ENCODE measurements at places on chromosomes 4 and X.
A peak's percentile ranks its signal among the peaks of the same experiment; 100 is the strongest.

- no peak for DNase-seq
Observed at GRCh38 chr4:146132445-146132844, 43.1 kb upstream of the LSM6 start.

DNA sequence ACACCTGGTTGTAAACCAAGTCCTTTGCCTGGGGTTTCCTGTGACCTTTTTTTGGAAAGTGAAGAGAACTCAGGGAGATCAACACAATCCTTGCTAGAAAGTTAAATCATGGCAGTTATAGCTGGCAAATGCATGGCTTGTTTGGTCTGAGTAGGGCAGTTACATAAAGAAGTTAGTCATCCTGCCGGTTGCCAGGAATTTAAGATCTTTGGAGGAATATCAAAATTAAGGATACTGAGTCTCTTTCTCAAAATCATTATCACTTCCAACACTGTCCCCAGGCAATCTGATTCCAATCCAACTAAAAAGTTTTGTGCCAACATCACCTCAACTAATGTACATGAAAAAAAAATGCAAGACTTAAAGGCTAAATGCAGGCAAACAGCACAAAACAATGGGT, 40.3 kb downstream of the C4orf54 start:
- DNase-seq: no peak

GRCh38 chr4:6753103-6753560, 29.4 kb upstream of the KIAA0232 start:
- no peak for DNase-seq

DNA sequence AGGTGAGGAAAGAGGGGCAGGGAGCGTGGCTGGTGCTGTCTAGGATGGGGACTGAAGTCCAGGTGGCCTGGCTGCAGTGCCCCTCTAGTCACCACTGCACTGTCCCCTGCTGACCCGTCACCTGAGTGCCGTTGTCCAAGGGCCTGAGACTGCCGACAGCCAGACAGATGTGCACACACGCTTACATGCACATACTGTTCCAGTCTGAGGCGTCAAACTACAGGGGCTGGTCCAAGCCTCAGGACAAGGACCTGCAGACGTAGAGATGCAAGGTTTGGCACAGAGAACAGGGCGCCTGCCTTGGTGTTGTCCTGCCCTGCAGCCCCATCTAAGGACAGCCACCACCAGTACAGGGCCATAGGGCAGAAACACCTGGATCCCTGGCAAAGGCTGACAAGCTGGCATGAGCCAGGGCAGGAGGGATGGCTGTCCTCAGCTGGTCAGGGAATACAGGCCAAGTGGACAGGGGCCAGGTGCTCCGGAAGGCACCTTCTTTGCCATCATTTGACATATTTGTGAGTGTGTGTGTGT, 1.7 kb downstream of the SLC2A9 start:
- DNase-seq: no peak

DNA sequence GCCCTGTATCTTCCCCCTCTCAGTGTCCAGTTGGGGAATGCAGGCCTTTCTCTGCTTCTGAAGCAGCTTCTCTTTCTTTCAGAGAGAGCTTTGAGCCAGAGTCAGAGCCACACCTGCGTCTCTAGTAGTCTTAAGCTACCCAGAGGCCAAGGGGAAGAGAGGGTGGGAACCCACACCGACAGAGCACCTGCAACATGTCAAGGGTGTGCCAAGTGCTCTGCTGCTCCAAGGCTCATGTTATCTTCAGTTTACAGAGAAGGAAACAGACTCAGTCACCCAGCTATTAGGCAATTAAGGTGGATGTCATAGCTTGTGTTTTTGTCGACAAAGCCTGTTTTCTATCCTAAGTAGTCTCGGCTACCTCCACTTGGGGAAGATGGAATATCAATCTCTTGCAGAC, 22.7 kb upstream of the RNF212 start:
- DNase-seq: no peak

GRCh38 chrX:22634751-22635150, 362.0 kb downstream of the CBLL2 start:
- no peak for DNase-seq

GRCh38 chr4:827209-828081, 1.5 kb upstream of the CPLX1 start:
- DNase-seq: no peak

GRCh38 chr4:102778720-102779119, 18.0 kb upstream of the MANBA start:
- no peak for DNase-seq

GRCh38 chr4:2642968-2643367, 106.5 kb downstream of the FAM193A start:
- DNase-seq: no peak

- no peak for DNase-seq
Observed at GRCh38 chr4:16011173-16011572, 48.2 kb upstream of the FGFBP2 start.

DNA sequence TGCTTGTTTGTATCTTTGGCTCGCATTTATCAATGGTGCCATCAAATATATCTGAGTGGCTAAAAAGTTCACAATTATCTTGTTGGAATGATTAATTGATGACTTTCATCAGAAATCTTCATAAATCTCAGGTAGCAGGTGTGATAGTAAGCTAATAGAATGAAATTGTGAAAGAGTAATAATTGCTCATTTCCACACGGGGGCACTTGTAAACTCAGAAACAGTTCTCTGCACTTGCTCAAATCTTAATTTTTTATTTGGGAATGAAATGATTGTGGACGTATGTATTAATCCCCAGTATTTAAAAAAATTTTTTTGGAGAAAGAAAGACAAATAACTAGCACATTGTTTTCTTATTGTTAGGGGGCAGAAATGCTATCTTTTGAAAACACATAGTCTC, 132.8 kb downstream of the DTHD1 start:
- no peak for DNase-seq

DNA sequence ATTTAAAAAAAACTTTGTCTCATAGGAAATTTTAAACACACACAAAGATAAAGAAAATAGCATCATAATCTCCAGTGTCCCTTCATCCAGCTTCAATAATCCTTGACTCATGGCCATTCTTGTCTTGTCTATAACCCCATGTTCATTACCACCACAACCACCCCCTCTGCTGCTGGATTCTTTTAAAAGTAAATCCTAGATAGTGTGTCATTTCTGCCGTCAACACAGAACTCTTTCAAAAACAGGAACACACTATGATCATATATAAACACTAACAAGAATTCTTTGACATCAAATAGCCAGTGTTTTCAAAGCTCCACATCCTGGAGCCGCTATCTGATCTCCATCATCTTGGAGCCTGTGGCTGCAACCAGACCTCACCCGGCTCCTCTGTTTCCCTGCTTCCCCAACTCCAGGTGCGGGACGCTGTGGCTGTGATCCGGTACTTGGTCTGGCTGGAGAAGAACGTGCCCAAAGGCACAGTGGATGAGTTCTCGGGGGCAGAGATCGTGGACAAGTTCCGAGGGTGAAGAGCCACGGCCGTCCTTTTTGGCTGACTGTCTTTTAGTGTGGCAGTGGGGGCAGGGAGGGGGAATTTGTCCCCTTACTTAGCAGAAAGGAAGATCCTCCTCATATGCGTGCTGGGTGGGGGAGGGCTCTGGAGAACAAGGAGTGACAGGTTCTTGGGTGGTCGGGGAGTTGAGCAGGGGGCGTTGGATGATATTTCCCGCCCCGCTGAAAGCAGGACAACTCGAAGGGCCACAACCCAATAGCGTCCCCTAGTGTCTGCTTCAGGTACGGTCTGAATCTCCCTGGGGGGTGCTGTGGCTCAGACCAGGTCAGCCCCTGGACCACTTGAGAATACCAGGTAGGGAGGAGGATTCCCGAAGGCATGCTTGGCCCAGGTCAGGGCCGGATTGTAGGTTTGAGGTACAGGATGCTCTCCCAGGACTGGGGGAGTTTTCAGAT, 15.6 kb downstream of the XPNPEP2 start:
- DNase-seq: no peak

- no peak for DNase-seq
Observed at GRCh38 chrX:132757066-132757623, 201.3 kb downstream of the HS6ST2 start.

DNA sequence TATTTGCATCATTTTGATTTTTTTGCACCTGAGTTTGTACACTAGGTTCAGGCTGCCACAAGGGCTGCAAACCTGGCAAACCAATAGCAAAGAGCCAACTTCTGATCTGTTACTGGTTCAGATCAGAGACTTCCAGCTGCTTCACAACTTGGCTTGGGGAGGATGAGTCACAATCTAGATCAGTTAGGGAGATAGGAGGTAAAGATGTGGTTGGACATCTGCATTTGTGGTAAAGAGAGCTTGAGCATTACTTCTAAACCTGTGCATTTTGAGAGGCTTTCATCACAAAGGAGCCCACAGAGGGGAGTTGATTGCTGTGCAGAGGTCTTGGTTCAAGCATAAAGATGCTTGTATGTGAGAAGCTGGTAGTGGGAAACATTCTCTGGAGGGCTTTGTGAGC, 34.5 kb downstream of the LINC00632 start:
- no peak for DNase-seq

- no peak for DNase-seq
Observed at GRCh38 chrX:14871767-14872166, 1.1 kb downstream of the FANCB start.

- no peak for DNase-seq
Observed at GRCh38 chr4:126269106-126269505, 954.4 kb downstream of the FAT4 start.

GRCh38 chr4:23887173-23887572, 2.7 kb downstream of the PPARGC1A start:
- no peak for DNase-seq

DNA sequence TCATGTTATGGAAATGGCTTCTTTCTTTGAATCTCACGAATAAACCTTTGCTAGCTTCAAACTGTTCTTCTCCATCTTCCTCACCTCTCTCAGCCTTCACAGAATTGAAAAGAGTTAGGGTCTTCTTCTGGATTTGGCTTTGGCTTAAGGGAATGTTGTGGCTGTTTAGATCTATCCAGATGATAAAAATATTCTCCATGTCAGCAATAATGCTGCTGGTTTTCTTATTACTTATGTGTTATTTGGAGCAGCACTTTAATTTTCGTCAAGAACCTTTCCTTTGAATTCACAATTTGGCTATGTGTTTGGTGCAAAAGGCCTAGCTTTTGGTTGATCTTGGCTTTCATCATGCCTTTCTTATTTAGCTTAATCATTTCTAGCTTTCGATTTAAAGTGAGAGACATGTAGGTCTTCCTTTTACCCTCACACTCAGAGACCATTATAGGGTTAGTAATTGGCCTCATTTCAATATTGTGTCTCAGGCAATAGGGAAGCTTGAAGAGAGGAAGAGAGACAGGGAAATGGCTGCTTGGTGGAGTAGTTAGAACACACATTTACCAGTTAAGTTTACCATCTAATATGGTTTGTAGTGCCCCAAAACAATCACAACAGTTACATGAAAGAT, 5.1 kb upstream of the ADAM29 start:
- no peak for DNase-seq

DNA sequence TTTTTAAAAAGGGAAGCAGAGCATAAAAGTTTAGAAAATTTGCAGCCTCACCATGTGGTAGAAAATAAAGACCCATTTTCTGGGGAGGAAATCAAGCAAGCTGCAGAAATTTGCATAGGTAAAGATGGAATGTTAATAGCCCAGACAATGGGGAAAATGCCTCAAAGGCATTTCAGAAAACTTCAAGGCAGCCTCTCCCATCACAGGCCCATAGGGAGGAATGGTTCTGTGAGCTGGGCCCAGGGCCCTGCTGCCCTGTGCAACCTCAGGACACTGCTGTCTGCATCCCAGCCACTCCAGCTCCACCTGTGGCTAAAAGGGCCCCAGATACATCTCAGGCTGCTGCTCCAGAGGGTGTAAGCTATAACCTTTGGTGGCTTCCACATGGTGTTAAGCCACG, 137.9 kb downstream of the INPP4B start:
- no peak for DNase-seq

DNA sequence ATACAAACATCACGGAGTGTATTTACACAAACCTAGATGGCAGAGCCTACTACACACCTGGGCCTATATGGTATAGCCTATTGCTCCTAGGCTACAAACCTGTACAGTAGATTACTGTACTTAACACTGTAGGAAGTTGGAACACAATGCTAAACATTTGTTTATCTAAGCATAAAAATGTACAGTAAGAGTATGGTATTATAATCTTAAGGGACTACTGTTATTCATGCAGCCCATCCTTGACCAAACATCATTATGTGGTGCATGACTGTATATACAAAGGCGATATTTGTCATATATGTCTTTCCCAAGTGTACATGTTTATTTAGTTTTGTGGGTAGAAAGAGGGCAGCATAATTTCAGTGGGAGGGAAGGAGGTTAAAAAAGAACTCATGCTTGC, 177.7 kb upstream of the FSTL5 start:
- no peak for DNase-seq

GRCh38 chrX:137118136-137118535, 84.3 kb upstream of the GPR101 start:
- no peak for DNase-seq

- no peak for DNase-seq
Observed at GRCh38 chrX:9383655-9384054, 81.2 kb upstream of the TBL1X start.

GRCh38 chr4:88219099-88219498, 60.7 kb upstream of the ABCG2 start:
- peak; percentile 55 for DNase-seq

GRCh38 chrX:50629774-50630173, 159.1 kb upstream of the DGKK start:
- DNase-seq: no peak

DNA sequence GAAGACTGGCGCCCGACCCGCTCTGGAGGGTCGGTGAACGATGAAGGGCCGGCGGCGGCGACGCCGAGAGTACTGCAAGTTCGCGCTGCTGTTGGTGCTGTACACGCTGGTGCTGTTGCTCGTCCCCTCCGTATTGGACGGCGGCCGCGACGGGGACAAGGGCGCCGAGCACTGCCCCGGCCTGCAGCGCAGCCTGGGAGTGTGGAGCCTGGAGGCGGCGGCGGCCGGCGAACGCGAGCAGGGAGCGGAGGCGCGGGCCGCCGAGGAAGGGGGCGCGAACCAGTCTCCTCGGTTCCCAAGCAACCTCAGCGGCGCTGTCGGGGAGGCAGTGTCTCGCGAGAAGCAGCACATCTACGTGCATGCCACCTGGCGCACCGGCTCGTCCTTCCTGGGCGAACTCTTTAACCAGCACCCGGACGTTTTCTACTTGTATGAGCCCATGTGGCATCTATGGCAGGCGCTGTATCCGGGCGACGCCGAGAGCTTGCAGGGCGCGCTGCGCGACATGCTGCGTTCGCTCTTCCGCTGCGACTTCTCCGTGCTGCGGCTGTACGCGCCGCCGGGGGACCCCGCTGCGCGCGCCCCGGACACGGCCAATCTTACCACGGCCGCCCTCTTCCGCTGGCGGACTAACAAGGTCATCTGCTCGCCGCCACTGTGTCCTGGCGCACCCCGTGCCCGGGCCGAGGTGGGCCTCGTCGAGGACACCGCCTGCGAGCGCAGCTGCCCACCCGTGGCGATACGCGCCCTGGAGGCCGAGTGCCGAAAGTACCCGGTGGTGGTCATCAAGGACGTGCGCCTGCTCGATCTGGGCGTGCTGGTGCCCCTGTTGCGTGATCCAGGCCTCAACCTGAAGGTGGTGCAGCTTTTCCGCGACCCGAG, 568 bp downstream of the CHST7 start:
- peak; percentile 31 for DNase-seq

DNA sequence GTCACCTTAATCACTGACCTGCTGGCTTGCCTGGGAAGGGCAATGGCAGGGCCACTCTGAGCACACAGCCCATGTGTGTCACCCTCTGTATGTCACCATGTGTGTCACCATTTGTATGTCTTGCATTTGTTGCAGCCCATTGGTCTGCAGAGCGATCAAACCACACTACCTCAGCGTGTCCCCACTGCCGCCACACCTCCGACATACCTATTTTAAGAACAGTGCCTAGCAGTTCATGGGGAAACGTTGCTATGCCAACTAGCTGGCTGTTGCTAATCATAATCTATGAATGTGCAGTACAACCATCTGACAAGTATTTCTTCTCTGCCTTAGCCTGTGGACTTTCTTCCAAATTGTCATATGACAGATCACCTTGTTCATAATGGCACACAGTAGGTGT, 8.0 kb upstream of the CRMP1 start:
- no peak for DNase-seq
